T-helper 22 cell (primary cell): ENCODE measurements at places on chromosomes 12 and 14.

- DNase-seq, result no peak
Measured at GRCh38 chr12:92540782-92541423, 161.9 kb upstream of the PLEKHG7 start.

DNA sequence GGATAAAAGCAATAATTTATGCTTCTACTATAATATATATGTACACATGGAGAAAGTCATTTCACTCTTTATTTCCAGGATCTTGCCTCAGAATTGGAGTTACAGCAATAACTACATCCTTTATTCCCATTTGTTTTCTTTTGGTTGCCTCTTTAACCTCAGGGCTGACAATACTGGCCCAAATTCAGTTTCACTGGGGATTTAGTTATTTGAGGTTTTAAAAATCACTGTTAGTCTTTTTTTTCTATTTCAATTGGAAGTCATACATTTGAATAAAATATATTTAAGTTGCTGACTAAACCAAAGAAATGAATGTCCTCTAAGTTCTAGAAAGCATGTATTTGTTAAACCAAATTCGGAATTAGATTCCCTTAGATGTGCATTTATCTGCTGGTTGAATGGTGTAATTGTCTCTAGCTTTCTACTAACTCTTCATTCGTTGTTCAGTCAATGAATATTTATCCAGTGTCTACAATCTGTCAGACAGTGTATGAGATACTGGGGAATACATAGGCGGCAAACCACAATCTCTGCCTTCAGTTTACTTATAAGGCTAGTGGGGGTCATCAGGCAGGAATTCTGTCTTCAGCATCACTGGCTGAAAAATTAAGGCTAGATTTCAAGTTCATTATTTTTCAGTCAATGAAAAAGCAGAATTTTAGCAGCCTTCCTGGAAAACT lies 190.8 kb upstream of the ARHGAP5 start:
- DNase-seq, result no peak

DNA sequence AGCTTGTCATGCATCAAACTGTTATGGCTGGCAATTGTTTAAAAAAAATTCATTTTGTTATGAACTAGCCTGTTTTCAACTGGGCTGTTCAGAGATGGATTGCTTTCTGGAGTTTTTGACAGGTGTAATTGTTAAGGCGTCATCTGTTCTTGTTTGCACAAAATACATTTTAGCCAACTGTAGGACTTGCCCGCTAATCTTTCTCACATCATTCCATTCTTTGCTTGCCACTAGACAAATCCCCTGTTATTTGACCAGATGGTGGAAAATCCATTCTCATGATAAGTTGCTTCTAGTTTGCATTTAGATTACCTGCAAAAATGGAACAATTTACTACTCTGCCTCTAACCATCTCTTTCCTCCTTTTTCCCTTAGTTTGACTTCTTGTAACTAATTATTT lies 114.3 kb downstream of the NPAS3 start:
- DNase-seq, result no peak

DNA sequence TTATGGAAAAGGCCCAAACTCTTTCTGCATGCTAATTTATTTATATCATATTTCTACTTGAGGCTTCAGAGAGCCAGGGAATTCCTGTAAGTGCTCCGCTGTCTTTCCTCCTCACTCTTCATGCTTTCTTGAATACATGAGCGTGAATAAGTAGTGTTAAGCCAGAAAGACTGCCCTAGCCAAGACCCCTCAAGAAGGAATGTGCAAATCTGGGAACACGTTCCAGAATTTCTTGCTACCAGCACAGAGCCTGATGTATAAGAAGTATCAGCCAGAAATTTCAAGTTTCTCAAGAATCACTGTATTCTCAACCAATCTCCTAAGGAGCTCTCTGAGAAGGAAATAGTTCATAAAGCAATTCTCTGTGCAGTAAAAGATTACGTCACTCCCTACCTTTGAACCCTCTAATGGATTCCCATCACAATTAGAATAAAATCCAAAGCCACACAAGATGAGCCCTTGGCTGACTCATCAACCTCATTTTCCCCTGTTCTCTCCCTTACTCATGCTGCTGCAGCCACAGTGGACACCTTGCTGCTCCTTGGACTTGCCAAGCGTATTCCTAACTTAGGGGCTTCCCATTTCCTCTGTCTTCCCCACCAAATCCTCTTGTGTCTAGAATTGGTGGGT lies 6.9 kb upstream of the TSPAN8 start:
- DNase-seq, result no peak
